Glutamatergic neuron (in vitro differentiated cells): ENCODE measurements at places on chromosomes 4 and X.

GRCh38 chrX:153778684-153779101 lies 2.1 kb upstream of the SRPK3 start:
- DNase-seq, result peak; percentile 6

GRCh38 chr4:98518559-98519267 lies 139.7 kb downstream of the TSPAN5 start:
- no peak for DNase-seq

- DNase-seq, result no peak
Measured at GRCh38 chrX:136086521-136086920, 60.8 kb upstream of the FHL1 start.

DNA sequence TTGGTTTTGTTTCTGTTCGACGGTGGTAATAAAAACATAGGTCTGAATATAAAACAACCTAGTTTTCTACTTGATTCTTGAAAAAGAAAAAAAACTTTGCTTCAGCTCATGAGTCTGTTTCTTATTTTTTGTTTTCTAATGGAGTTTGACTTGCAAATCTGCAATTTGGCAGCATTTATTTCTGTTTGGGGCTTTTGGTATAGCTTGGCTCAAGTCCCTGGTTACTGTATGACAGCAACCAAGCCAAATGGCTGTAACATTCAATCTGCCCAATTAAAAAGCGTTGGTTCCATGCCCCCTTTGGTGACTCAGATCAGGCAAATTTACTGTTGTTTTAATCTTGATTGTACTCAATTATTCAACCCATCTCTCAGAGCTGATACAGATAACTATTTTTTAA lies 263.4 kb downstream of the GRIA3 start:
- DNase-seq, result no peak
